ENCODE measurements at places on chromosomes 4 and X.

DNA sequence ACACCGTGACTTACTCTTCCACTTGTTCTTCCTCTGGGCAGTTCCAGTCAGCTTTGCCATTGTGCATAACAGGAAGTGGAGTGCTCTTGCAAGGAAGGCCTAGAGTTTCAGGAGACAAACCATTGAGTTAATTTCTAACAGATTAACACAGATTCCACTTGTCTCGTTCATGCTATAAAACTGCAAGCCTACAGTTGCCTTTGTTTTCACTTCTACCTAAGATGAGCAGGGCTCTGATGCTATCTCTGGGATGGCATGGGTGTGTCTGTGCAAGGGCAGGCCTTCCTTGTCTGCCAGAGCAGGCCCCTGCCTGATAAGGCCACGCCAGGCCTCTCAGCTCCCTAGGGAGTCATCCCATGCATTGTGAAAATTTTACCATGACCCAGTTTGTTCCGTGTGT, 67.7 kb upstream of the PGRMC2 start:
- DNase-seq, result no peak

DNA sequence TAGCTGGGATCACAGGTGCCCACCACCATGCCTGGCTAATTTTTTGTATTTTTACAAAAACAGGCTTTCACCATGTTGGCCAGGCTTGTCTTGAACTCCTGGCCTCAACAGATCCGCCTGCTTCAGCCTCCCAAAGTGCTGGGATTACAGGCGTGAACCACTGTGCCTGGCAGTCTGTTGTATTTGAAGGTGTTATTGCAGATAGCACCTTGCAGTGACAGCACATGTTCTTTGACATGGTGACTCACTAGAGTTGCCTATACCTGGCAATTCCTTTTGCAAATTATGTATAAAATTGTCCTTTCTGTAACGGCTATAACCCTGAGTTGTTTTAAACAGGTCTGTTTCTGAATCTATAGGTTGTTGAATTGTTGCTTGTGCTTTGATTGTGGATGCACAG, 7.9 kb downstream of the OGT start:
- DNase-seq, result no peak

- no peak for DNase-seq
Measured at GRCh38 chr4:6785572-6785925, 3.0 kb downstream of the KIAA0232 start.

DNA sequence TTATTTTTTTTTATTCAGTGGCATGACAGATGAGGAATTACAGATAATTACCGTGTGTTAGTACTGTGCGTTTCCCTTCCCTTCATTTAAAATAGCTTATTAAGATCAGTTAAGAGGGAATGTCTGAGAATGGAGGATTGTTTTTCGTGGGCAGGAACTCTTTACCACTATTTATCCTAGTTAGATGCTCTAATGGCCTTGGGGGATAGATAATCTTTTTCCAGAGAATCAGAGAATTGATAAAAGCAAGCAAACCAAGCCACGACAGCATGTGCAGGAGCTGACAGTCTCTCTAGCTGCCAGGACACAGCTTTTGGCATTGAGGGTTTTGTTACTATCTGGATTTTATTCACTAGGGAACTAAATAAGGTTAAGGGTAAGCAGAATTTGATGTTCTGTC, 128.7 kb downstream of the DCLK2 start:
- DNase-seq, result no peak

GRCh38 chrX:57667010-57667409, 13.1 kb downstream of the NLRP2B start:
- DNase-seq, result no peak

DNA sequence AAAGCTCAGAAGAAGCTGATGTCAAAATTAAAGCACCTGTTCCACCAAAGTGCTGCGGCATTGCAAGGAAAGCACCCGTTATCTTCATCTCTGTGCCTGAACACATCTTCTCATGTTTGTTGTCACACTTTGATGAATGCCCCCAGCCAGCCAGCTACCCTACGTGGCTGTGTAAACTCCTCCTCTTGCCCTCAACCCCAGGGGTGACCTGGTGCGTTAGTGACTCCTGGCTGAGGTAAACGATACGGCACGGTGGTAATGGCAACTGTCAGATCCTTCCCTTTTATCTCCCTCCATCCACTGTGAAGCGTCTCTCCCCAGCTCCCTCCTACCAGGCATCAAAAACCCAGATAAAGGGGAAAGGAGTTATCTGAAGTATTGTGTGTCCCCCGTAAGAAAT, 90.6 kb upstream of the WWC2 start:
- DNase-seq, result no peak

GRCh38 chr4:129046055-129046959, 47.0 kb downstream of the SCLT1 start:
- DNase-seq, result no peak

GRCh38 chr4:180926277-180926676, 1316.9 kb upstream of the TENM3 start:
- no peak for DNase-seq

DNA sequence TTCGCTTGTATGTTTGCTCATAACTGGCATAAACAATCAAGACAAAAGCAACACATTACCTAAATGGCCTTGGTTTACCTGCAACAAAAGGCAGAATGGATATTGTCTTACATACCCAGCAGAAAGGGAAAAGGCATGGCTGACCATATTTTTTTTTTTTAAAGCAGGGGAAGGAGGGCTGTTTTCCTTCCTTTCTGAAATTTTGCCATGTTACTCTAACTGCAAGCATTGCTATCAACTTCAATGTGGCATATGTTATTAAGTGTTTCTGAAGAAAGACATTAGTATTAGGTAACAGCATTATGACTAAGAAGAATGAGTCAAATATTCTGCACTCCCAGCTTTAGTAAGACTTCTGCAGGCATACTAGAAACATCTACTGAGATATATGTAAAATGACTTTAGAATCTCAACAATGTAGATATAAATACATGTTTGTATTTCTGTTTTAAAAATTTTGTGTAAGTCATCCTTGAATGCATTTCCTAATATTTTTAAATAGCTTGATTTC, 512.6 kb upstream of the FAM241A start:
- DNase-seq, result no peak

DNA sequence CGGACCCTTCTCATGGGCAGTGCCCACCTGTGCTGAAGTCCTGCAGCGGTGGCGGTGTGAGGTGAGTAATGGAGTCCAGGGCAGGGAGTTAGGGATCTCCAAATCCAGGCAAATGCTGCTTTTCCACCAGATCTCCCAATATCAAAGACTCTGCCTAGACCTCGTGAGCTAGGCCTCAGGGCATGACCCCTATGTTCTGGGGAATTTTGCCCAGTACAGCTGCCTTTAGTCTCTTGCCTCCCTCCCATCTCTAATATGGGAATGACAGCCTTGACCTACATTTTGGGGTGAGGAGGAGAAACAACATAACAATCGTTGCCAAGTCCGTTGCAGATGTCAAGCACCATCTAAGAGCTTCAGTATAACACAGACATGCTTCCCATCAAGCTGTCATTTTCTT, 7.3 kb downstream of the PAK3 start:
- DNase-seq, result no peak

DNA sequence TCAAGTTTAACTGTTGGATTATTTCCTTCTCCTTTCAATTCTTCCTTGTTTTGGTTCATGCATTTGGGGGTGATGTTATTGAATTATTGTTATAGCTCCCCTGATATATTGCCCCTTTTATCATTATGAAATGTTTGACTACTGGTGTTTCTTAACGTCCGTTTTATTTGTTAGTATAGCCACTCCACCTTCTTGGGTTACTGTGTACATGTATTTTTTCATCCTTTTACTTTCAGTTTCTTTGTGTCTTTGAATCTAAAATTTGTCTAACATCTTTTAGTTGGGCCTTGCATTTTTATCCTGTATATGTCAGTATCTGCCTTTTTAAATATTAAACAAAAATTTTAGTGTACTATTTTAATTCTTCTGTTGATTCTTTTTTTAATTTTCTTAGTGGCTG, 88.7 kb downstream of the TNIP2 start:
- no peak for DNase-seq

DNA sequence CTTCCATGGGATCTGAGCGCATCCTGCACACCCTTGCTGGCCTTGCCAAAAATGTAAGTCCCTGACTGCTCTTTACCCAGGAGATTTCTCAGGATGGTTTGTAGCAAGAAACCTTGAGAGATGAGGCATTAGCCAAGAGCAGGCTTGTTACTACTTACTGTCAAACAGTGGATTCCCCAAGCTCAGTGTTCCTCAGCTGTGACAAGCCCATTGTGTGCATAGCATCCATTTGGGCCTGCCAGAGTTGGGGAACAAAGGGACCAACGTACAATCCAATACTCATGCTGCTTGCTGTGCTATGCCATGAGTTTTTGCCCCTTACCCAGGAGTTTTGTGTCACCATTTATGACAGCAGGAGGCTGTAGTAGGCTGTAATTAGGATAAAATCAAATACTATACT, 267.6 kb downstream of the TENM3 start:
- DNase-seq, result no peak

DNA sequence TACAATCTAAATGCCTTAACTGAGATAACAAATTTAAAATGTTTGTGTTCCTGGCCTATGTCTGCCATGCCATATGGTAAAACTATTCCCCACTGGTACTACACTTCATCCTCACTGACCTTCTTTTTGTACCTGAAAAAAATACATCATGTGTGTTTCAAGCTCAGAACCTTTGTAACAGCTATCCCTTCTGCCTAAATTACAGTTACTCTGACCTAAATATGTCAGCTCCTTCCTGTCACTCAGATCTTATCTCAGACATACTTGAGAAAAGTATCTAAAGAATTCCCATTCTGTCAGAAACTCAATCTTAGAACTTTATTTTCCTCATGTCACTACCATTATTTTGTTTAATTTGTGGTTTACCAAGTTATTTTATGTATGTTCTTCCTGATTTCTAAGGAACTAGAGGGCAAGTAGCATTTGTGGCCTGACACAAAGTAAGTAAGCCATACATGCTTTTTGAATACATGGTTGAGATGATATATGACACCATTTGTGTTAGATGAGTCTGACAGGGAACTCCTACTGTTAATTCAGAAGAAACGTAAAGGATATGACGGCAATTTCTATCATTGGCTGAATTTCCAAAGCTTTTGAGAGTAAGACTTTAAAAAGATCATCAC, 456.5 kb upstream of the NDST3 start:
- no peak for DNase-seq

DNA sequence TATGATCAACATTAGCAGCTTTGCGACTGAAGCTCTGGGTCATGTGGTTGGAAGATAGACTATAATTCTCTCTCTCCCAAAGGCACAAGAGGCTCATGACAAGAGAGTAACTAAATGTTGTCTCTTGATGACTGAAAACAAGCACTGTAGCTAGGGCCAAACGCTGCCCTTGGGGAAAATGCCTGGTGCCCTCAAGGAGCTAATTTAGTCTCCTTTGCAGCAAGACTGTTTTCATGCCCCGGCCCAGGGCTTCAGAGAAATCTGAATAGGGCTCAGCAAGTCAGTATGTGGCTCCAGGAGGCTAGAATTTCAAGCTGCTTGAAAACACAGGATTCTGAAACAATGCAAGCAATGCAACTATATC, 411.9 kb downstream of the GPAT3 start:
- no peak for DNase-seq

DNA sequence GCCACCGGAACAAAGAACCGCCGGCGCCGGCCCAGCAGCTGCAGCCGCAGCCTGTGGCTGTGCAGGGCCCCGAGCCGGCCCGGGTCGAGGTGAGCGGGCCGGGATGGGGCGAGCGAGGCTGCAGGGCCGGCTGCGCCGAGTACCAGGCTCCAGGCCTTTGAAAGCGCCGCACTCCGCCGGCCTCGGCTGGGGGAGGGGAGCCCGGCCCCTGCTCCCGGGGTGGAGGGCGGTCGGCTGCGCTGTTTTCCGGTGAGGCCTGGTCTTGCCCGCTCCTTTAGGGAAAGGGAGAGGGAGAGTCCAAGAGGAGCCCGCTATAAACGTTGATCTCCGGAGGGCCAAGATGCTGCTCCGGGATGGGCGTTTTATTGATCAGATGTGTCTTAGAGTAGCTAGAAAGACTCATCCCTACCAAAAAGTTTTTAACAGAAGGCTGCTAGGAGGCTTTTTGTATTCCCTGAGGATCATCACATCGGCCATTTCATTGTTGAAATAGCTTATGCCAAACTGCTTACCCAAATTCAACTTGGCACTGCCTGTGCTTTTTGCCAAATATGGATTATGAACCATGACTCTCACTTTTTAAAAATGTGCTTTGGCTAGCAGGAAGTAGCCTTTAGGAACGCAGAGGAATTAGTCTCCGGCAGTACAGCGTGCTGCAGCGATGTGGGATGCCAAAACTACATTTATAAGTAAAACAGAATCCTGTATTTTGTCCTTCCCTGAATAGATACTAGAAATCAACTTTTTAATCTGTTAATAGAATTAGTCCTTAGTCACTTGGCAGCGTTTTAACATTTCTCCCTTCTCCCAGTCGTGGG, 760 bp downstream of the TMEM165 start:
- peak; percentile 43 for DNase-seq

- peak; percentile 36 for DNase-seq
Measured at GRCh38 chr4:164935363-164935762, 42.1 kb downstream of the TRIM61 start.

DNA sequence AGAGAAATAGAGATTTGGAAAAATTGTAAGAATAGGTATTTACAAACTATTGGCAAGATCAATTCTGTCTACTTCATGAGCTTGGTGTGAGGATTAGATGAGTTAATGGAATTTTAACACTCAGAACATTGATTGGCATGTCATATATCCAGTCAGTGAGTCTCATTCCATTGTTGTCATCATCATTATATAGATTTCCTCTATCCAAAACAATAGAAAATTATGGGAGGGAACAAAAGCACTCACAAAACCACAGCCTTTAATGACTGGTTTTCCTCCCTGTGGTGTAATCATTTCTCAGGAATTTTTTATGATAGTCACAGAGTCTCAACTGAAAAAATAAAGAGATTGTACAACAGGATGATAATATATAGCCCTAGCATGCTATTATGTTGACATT, 21.1 kb downstream of the KLHL5 start:
- DNase-seq, result no peak

DNA sequence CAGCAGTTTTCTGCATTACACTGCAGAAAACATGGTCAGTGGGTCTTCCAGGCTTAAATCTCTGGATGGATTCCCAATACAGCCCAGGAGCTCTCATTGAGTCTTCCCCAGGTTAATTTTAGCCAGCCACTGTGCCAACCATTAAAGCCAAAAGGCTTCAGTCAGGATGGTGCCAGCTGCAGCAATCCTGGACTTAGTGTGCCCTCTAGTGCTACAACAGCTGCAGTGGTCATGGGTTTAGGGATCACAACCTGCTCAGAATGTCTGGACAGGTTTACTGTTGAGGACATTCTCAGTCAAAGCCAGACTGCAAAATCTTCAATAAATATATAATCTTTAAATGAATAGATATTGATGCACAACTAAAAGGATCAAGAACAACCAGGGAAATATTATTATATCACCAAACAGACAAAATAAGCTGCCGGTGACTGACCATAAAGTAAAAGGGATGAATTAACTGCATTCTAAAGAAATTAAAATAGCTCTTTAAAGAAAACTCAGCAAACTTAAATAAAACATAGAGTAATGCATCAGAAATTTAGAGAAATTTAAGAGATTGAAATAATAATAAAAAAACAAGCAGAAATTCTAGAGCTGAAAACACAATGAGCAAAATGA, 639.9 kb downstream of the SPOCK3 start:
- DNase-seq, result peak; percentile 6

GRCh38 chrX:45907786-45908185, 637.4 kb downstream of the ZNF674 start:
- no peak for DNase-seq
